ENCODE measurements at places on chromosomes 3 and 15. TPM values are rescaled to one million over a fixed set of nuclear protein-coding genes. Genes with fewer than 3 reads are reported as not detected.

TMCO5A gene
- total RNA-seq = not detected

PLCB2 gene
- total RNA-seq = 11.7 TPM

LRTM1 gene
- not detected for total RNA-seq

ZBBX gene
- total RNA-seq = not detected

ADAMTS9 gene
- 16.1 TPM for total RNA-seq

DNAJA4 gene
- 17.8 TPM for total RNA-seq

CCR4 gene
- 0.16 TPM for total RNA-seq

OXTR gene
- 0.36 TPM for total RNA-seq

GREM1 gene
- total RNA-seq = 27.2 TPM

CLDN16 gene
- total RNA-seq = not detected

CPB1 gene
- total RNA-seq = not detected

CYP8B1 gene
- total RNA-seq = not detected

TRA2B gene
- total RNA-seq = 119 TPM

BMF gene
- total RNA-seq = 15.3 TPM

- DNase-seq = peak; percentile 80
Observed at GRCh38 chr15:70068783-70069565, 28.7 kb downstream of the TLE3 start.

DNA sequence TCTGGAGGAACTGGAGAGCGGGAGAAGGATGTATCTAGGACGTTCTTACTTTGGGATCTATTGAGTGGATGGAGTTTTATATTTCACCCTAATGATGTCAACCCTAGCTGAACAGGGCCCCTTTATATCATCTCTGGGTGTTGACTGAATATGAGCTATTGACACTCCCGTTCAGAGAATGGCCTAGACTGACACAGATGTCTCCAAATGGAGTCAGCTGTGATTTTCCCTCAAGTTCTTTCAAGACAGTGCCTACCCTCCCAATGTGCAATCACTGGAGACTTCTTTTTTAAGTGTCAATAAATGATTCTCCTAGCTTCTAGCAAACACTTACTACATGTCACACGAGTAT is 63.8 kb downstream of the FRMD4B start:
- no peak for DNase-seq

- DNase-seq = no peak
Observed at GRCh38 chr3:40679290-40679689, 154.5 kb downstream of the ZNF621 start.

DNA sequence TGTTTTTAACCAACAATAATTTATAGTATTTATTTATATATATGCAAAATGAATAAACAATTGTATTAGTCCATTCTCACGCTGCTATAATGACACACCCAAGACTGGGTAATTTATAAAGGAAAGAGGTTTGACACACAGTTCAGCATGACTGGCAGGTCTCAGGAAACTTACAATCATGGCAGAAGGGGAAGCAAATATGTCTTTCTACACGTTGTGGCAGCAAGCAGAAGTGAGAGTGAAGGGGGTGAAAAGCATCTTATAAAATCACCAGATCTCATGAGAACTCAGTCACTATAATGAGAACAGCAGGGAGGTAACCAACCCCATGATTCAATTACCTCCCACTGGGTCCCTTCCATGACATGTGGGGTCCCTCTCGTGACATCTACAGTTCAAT is 162.8 kb upstream of the SLITRK3 start:
- no peak for DNase-seq

- DNase-seq = no peak
Observed at GRCh38 chr3:29338377-29338776, 57.5 kb downstream of the RBMS3 start.

DNA sequence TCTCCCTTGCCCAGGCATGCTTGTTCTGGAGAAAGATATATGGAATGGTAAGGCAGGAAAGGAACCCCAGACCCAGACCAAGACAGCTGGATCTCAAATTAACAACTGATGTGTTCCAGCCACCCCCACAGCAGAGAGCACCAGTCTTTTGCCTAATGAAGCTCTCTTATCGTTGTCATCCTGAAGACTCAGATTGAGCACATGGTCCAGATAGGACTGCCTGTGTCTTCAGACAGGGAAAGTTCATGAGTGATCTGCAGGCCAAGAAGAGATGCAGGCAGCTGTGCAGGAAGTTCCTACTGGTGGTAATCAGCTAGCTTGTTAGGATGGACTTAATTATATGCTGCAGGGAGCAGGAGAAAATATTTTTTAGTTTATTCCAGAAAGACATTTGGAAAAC is 53.3 kb downstream of the PPP2R3A start:
- DNase-seq = no peak

GRCh38 chr3:178901204-178901603 is 170.4 kb downstream of the ZMAT3 start:
- no peak for DNase-seq

GRCh38 chr15:74399511-74400312 is 32.3 kb upstream of the CYP11A1 start:
- DNase-seq = no peak

GRCh38 chr15:97082830-97083229 is 752.3 kb downstream of the NR2F2 start:
- no peak for DNase-seq

- no peak for DNase-seq
Observed at GRCh38 chr3:139312959-139313358, 30.9 kb upstream of the MRPS22 start.

DNA sequence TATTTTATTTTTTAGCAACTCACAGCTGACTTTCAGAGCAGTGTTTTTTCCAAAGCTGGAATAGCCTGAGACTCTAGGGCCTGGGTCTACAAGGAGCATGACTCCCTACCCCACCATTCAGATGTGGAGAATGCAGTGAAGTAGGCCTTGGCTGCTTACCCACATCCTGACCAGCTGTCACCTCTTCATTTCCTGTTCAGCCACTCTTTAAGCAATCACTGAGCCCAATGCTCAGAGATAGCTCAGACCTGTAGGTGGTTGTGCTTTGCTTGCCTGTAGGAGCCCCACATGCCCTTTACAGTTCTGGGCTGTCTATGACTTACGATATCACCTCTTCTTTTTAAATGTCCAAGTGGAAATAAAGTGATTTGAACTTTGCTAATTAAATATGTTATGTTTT is 148.1 kb downstream of the NEK11 start:
- DNase-seq = no peak

DNA sequence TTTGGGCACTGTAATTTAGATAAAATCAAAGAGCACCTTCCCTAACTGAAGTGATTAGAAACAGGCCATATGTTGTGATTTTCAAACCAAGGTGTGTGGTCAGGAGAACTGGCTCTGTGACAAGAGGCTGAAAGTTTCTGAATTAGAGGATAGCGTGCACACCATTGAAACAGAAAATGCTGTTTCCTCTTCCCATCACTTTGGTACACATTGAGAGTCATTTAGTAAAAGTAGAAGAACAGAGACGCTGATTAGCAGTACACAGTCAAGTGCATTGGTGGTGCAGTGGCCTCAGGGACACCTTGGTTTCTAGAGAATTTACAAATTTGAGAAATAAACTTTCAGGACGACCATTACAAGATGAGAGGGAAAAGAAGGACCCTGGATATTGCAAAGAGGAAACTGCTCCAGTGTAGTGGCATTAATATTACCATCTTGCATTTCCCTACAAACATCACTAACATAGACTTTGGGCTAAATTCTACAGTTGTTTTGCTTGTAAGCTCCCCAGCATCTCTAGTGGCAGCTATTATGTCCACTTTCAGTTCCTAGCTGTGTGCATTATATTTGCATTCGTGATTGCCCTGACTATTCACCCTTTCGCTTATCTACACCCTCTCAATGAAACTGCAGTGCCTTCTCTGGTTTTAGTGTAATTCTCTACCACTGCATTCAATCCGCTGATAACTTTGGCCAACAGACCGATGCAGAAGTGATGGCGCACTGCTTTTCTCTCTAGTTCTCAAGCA is 728.1 kb upstream of the GRM7 start:
- no peak for DNase-seq

DNA sequence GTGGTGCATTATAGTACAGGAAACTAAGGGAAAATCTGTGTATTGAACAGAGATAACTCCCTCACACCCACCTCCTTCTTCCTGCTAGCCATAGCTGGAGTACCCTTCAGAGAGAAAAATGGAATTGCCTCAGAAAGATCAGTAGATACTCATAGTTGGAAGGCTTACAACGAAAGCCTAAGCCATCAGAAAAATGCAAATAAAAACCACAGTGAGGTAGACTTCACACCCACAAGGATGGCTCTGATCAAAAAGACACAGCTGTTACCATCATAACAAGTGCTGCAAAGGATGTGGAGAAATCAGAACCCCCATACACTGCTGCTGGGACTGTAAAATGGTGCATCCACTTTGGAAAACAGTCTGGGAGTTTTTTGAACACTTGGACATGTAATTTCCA is 7.4 kb upstream of the DLG1 start:
- no peak for DNase-seq

GRCh38 chr3:120062474-120062873 is 31.8 kb downstream of the GSK3B start:
- no peak for DNase-seq

- no peak for DNase-seq
Observed at GRCh38 chr3:113117511-113118234, 93.7 kb upstream of the BOC start.

- DNase-seq = no peak
Observed at GRCh38 chr3:122394173-122394572, 10.2 kb downstream of the FAM162A start.

- DNase-seq = no peak
Observed at GRCh38 chr15:31206386-31207181, 105.1 kb upstream of the TRPM1 start.

GRCh38 chr3:186921578-186921977 is 8.7 kb upstream of the ST6GAL1 start:
- no peak for DNase-seq

DNA sequence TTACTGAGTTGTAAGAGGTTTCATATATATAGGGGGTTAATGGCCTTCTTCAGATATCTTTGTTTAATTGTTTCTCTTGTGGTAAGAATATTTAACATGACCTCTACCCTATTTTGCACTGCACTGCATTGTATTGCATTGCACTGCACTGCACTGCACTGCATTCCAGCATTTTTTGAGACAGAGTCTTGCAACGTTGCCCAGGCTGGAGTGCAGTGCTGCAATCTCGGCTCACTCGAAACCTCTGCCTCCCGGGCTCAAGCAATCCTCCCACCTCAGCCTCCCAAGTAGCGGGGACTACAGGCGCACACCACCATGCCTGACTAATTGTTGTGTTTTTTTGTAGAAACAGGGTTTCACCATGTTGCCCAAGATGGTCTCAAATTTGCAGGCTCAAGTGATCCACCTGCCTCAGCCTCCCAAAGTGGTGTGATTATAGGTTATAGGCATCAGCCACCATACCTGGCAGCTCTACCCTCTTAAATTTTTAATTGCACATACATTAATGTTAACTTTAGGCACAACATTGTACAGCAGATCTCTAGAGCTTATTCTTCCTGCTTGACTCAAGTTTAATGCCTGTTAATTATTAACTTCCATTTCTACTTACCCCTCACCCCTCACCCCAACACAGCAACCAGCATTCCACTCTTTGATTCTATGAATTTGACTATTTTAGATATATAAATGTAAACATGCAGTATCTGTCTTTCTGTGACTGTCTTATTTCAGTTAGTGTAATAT is 38.4 kb downstream of the NEDD4 start:
- DNase-seq = no peak

GRCh38 chr3:150545419-150546225 is 674 bp downstream of the SERP1 start:
- DNase-seq = peak; percentile 81

- peak; percentile 69 for DNase-seq
Observed at GRCh38 chr3:73432023-73432705, 192.6 kb downstream of the PDZRN3 start.

DNA sequence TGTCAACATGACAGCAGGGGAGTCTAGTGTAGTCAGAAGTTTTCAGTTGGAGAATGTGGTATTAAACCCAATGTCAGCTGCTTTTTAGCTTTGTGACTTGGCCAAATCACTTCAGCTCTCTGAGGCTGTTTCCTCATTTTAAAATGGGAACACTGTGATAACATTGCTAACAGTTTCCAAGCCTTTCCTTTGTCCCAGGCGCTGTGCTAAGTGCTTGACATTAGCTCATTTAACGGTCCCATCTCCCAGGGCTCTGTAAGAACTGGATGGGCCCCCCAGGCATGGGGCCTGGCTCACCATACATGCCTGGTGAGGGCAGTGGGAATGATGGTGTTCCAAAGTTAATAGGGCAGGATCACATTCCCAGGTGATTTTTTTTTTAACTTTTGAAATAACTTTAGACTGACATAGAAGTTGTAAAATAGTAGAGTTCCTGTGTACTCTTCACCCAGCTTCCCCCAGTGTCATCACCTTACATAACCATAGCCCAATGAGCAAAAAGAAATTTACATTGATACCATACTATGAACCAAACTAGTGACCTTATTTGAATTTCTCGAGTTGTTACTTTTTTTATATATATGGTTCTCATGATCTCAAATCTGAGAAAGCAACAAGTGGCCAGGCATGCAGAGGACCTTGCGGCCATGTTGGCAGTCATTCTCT is 7.7 kb downstream of the RASL12 start:
- peak; percentile 27 for DNase-seq

DNA sequence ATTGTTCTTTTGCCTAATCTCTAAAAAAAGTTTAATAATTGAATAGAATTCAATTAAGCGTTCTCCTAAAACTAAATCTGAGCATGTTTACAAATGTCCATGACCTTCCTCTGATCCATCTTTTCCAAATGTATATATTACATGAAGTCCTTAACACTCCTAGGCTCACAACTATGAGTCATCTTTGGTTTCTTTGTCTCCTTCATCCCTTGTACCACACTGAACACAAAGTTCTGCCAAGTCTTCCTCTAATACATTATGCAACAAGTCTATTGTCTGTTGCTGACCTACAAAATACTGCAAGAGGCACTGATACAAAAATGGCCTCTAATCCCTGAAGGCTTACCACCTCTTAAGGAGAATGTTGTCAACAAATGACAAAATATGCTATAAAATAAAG is 550.2 kb downstream of the PYDC2 start:
- DNase-seq = no peak

GRCh38 chr3:192747145-192747544 is 19.8 kb upstream of the FGF12 start:
- DNase-seq = no peak

DNA sequence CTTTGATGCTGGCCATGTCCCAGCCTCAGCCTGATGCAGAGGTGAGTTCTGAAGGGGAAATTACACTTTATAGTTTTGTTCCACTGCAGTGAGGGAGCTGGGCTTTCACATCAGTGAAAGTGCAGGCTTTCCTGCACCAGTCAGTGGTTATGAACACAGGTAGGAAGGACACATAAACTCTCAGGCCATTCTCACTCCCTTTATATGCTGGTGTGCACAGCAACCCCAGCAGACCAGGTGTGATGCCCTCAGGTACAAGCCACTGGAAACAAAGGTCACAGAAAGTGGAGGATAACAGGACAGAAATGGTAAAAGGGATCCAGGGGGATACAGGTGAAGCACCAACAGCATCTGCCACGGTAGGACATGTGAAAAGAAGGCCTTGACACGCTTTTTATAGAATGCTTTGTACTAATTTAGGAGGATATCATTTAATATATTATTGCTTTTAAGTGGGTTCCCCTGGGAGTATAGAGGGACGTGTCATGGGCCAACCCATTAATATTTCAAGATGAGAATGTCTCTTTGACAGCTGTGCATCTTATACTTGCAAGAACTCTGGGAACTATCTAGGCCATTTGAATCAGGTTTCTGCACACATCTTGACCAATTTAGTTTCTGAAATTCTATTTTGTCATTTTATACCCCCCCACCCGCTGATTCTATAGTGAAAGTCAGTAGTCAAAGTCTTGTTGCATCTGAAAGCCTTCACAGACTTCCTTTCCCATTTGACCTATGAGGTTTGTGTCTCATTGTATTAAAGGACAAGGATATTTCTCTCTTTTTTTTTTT is 25.0 kb upstream of the BLM start:
- no peak for DNase-seq

GRCh38 chr3:181616088-181617070 is 95.3 kb upstream of the SOX2 start:
- DNase-seq = no peak
